Astrocyte (in vitro differentiated cells and primary cell): ENCODE measurements at places on chromosomes 4 and X. TPM values are rescaled to one million over a fixed set of nuclear protein-coding genes. Genes with fewer than 3 reads are reported as not detected.

BTK gene
- 0.43 and 0.79 TPM in 2 replicates for total RNA-seq

MTNR1A gene
- total RNA-seq = 0.22 and 0.34 TPM in 2 replicates

CYBB gene
- not detected in 2 replicates for total RNA-seq

FAM184B gene
- 0.46 and 0.54 TPM in 2 replicates for total RNA-seq

MAGEB3 gene
- not detected in 2 replicates for total RNA-seq

XG gene
- 0.30 TPM in 1 of 2 replicates, not detected in the other for total RNA-seq

CACNA1F gene
- total RNA-seq = not detected in 2 replicates

TADA2B gene
- total RNA-seq = 18.0 and 19.8 TPM in 2 replicates

PNMA6A gene
- total RNA-seq = 1.9 and 2.0 TPM in 2 replicates

EVC gene
- 23.9 and 24.0 TPM in 2 replicates for total RNA-seq
